ENCODE measurements at places on chromosomes 16 and 17. TPM values are rescaled to one million over a fixed set of nuclear protein-coding genes. Genes with fewer than 3 reads are reported as not detected.

The TNS4 gene
- total RNA-seq, result 0.28 TPM

- no peak overlapping the region for H3K4me3 ChIP-seq
- no peaks in the 10 kb centered on the region for H3K4me1 ChIP-seq
- H3K27me3 ChIP-seq, result no peaks in the 10 kb centered on the region
- no peak for DNase-seq
- H3K36me3 ChIP-seq, result no peaks in the 10 kb centered on the region
Measured at GRCh38 chr17:13004336-13004735, 13.5 kb downstream of the ELAC2 start.

DNA sequence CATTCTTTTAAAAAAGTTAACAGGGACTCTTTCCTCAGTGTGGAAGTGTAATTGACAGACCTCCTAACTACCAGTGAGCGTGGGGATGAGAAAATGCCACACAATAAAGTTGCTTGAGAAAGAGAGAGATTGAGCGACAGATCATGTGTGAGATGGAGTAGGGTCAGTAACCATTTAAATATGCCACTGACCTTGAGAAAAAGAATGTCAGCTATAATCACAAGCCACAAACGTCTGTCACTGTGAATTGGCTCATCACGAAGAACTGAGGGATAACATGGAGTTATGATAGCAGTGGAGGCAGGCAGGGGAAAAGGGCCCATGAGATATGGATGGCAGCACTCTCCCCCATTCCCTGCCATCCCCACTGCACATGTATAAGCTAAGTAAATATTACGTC, 253.9 kb downstream of the SLC39A11 start:
- H3K27ac ChIP-seq, result no peak overlapping the region
- no peaks in the 10 kb centered on the region for H3K4me1 ChIP-seq
- no peak overlapping the region for H3K4me3 ChIP-seq
- H3K36me3 ChIP-seq, result no peaks in the 10 kb centered on the region
- no peaks in the 10 kb centered on the region for H3K27me3 ChIP-seq
- no peak for DNase-seq

- peak overlapping the region; percentile 40 for H3K27ac ChIP-seq
- H3K36me3 ChIP-seq, result no peaks in the 10 kb centered on the region
- DNase-seq, result peak; percentile 31
- no peaks in the 10 kb centered on the region for H3K4me1 ChIP-seq
- H3K27me3 ChIP-seq, result no peaks in the 10 kb centered on the region
- H3K4me3 ChIP-seq, result no peak overlapping the region
Measured at GRCh38 chr17:65627891-65628643, 66.6 kb upstream of the AXIN2 start.

GRCh38 chr16:3311496-3311895, 6.2 kb downstream of the ZNF75A start:
- H3K27ac ChIP-seq, result no peak overlapping the region
- H3K27me3 ChIP-seq, result no peaks in the 10 kb centered on the region
- H3K4me1 ChIP-seq, result no peaks in the 10 kb centered on the region
- H3K4me3 ChIP-seq, result no peak overlapping the region
- no peaks in the 10 kb centered on the region for H3K36me3 ChIP-seq
- DNase-seq, result no peak

DNA sequence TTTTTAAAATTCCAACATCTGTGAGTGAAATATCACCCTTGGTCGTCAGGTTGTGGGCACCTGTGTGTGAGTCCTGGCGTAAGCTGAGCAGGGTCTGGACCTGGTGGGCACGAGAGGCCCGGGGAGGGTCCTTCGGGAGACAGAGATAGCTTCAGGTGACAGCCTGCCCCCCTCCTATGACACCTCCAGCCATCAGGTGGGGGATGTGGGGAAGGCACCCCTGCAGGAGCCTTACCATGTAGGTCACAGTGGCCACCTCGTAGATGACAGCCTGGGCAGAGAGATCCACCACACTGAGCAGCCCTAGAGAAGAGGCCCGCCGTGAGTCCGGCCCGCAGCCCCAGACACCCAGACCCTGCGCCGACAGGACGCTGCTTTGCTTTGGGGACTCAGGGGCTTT, 11.2 kb downstream of the SLC47A2 start:
- H3K4me1 ChIP-seq, result peaks cover 3% of the 10 kb centered on the region
- no peak overlapping the region for H3K4me3 ChIP-seq

- peaks cover 21% of the 10 kb centered on the region for H3K4me1 ChIP-seq
- no peaks in the 10 kb centered on the region for H3K36me3 ChIP-seq
- H3K4me3 ChIP-seq, result peak within 1 kb of the TSS; percentile 42
- peak within 1 kb of the TSS; percentile 76 for H3K27ac ChIP-seq
Measured at GRCh38 chr16:67430977-67431774, at the start of gene HSD11B2. Gene HSD11B2, plus strand, starts transcription at chr16:67431121. Its CDS starts 128 bp downstream, at chr16:67431249.

- no peak for DNase-seq
- no peak overlapping the region for H3K27ac ChIP-seq
- no peak overlapping the region for H3K4me3 ChIP-seq
- no peaks in the 10 kb centered on the region for H3K4me1 ChIP-seq
Measured at GRCh38 chr16:62100651-62101050, 64.4 kb upstream of the CDH8 start.
